ENCODE measurements at places on chromosomes 1 and 21.

DNA sequence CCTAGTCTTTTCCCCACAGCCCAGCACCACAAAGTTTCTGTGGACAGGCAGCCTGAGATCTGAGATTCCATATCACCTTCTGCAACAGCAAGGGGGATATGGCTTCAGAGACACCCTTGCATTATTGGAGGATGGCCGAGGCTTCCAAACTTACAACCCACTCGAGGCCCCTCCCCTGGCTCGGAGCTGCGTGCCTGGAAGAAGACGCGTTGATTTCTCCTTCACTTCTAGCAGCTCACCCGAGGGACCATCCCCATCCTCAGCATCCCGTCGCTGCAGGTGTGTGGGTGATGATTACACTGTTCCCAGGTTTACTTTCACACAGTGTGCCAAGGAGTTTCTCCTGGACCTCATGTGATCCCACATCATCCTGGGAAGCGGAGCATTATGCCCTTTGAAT, 277.9 kb downstream of the MATN1 start:
- DNase-seq = no peak

- DNase-seq = no peak
Observed at GRCh38 chr1:59359325-59359724, 62.4 kb downstream of the FGGY start.

DNA sequence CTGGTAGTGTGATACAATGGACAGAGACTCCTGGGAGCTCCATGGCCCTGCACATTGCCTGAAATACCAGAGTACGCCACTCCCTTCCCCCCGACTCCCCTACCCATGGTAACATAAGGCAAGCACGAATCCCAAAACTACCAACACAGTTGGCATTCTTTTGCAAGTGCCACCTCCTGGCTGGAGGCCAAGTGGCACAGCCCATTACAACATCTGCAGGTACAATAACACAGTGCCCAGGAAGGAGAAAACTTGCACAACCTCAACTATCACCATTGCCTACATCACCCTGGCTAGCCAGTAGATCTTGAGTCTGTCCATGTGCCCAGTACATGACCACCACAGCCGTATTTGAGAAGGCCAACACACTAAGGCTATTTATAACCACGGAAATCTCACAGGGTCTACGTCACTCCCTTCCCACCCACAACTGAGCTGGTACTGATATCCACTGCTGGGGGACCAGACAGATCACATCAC, 11.7 kb downstream of the ADAMTS1 start:
- no peak for DNase-seq

DNA sequence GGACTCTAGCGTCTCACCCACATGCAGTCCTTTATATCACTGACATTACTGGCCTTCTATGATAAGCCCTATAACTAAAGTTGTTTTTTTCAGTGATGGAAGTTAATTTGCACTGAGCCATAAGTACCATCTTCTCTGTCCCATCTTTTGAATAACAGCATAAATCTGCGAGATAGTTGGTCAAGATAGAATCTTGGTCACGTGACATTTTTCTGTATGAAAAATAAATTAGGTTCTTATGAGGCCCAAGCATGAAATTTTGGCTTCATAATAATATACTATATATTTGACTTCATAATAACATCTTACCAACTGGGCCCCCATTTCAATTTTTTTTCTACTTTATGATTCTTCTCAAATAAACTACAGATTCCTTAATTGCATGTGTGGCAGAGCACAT, 285.5 kb downstream of the KCNH1 start:
- no peak for DNase-seq

DNA sequence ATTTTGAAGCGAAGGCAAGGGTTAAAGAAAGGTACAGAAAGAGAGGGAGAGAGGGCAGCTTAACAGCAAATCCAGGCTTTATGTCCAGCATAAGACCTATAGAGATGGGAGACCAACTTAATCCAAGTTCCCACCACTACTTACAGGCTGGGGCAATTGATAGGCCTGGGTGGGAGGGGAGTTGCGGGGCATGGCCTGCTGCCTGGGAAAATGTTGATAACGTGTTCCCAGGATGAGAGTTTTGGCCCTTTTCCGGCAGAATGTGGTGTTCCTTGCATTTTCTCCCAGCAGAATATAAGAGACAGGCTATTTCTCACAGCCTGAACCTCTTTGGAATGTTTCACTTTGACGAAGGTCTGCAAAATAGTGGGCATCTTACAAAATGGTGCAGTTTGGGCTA, 34.9 kb upstream of the PLA2G5 start:
- no peak for DNase-seq

GRCh38 chr1:230464671-230465070, 38.5 kb upstream of the PGBD5 start:
- DNase-seq = no peak

DNA sequence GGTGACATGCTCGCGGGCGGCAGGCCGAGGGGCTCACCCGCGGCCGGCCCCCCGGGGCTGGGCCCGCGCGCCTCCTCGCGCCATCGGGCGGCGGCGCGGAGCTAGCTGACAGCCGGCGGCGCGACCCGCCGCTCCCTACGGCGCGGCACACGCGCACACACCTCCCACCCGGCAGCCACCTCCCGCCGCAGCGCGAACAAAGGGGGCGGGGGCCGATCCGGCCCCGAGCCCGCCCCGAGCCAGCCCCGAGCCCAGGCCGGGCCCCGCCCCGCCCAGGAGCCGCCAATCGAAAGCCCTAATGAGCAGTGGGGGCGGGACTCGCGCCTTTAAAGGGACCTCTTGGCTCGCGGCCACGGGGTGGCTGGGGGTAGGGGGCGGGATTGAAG, at the start of gene KIF21B:
Gene KIF21B, minus strand, starts transcription at position 198 of the 386 bp plus-strand sequence. CDS start 331 bp downstream, outside the sequence.
- peak; percentile 80 for DNase-seq

DNA sequence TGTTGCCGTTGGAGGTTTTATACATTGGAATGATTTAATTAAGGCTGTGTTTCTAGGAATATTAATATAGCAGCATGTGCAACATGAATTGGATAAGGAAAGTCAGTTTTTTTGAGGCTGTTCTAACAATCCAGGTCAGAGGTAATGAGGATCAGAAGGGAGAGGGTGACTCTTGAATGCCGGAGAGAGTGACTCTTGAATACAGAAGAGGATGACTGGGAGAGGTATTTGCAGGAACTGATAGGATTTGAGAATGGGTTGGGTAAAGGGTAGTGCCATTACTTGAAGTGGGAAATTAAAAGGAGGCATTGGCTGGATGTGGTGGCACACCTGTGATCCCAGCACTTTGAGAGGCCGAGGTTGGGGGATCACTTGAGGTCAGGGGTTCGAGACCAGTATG, 55.6 kb upstream of the MACF1 start:
- DNase-seq = no peak

DNA sequence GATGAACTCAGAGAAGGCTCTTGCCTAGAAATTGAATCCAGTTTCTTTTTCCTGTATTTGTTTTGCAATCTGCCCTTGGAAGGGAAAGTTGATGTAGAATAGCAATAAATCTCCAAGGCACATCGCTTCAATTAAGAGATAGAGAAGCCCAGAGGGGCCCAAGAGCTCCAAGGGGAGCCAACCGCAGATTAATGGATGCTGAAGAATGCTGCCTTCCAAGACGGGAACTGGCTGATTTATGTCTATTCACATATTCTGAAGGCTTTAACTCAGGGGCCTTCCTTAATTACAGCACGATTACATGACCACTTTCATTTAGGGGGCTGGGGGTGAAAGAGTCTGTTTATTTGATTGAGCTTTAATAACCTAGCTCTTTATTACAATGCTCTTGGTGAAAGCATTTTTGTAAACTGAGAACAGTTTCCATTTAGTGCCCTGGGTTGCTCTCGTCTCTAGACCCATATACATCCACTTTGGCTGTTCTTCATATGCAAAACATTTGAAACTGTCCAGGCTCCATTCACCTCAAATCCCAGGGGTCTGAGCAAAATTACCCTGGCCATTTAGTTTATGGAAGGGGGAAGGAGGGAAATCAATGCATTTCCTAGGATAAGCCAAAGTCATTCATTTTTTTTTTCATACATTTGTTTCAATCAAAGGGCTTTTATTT, 87.4 kb upstream of the CLDN14 start:
- DNase-seq = no peak

DNA sequence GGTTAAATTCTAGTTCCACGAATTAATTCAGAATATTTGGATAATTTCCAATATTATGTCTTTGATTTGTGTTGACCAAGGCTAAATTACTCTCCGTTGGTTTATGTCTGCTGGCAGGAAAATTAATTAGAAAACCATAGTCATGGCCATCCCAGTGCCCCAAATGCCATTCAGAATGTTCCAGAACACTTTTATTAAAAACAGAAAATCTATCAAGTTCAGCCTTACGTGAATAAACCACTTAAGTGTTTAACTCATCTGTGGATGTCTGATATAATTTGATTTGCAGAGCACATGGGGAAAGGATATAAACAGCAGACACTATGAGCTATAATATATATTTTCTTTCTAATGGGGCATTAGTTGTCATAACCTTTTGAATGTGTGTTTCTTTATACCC, 480.7 kb downstream of the MRPL39 start:
- no peak for DNase-seq

- peak; percentile 64 for DNase-seq
Observed at GRCh38 chr1:198681831-198682759, 43.3 kb downstream of the PTPRC start.

DNA sequence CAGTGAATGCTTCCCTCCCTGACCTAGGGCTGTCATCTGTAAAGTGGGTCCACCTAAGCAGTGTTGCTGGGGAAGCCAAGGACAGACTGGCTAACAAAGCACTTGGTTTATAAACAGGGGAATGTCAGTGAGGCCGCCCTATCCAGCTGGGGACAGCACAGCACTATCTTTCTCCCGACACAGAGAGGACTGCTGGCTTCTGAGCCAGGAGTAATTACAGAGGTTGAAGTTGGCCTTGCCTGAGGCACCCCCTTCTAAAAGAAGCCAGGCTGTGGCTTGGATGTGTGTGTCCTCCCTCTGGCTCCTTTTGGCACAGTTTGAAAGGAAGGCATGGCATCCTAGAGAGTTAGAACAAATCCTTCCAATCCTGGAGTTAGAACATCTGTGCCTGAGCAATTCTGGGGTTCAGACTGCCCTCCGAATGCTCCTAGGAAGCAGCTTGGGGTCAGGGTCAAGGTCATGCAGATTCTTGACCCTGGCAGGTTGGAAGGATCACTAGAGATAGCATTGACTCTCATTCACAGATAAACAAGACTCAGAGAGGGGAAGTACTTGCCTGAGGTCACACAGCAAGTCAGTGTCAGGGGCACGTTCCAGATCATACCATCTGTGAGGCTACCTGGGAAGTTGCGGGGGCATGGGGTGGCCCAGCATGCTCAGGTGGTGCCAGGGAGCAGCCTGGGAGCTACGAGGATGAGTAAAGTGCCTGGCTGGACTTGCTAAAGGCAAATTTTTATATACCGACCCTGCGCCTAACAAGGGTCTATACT, 1.3 kb upstream of the LDLRAP1 start:
- DNase-seq = no peak

GRCh38 chr21:19683492-19683891, 1279.9 kb upstream of the TMPRSS15 start:
- no peak for DNase-seq

DNA sequence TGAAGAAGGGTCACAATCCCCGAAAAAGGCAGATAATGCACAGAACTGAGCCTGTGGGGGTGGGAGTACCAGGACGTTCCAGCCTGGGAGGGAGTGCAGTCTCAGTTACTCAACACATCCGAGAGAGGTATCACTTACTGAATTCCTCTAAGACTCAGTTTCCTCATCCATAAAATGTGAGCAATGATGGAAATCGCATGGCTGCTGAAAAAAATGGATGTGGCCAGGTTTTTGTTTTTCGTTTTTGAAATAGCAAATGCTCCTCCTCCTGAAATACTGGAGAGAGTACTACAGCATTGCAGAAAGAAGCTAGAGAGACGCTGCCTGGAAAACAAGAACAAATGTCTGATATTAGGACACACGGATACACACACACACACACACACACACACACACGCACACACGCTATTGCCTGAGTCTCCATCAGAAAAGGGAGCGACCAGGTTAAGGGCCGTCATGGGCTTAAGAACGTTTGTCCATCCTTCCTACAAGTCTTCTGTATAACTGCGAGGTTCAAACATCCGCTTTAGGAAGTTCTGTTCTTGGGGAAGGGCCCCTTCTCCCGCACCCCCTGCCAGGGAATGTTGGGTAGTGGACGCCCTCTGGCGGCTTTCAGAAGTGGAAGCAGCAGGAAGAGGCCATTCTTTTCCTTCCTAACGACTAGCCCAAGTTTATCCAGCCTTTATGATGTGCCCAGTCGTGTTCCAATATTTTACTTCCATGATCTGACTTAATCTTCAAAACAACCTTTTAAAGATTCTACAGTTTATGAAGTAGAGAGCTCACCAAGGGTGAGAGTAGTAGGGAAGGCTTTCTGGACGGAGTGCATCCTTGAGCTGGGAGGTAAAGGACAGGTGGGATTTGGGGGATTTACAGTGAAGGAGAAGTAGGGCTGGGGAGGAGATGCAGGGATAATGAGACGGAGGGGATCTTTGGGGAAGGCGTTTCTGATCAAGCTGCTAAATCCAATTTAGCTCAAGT, 699 bp upstream of the NES start:
- no peak for DNase-seq

DNA sequence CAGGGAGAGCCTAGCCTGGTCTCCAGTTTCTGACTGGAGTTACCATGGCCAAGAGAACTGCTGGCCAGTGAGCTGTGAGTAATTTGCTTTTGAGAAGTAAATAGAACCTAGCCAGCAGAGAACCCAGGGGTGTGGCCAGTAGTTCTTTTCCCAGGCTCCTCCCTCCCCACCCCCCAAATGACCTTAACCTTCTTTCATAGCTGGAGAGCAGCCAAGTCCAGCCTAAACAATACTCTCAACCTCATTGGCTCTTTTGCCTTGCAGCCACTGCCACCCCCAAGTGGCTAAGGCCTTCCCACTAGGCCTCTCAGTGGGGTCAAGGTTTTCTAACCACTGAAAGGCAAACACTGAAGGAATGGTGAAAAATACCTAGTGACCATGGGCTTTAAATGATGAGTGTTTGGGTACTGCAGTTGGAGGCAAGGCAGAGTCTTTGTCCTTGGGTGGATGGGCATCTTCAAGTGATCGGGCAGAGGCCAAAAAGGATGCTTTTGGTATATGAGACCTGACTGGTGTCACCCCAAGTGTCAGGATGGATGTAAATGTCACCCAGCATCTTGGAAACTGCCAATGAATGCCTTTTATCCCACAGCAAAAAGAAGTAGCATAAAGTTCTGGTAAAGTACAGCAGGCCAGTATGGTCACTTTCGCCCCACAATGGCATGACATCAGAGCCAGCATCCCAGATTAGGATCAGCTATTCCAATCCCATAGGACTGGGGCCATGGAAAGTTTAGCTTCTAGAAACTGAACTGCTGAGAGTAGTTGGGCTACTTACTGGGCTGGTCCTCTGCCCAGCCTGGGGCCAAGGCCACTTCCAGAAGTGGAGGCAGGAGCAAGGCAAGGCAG, 3.5 kb upstream of the PIGV start:
- no peak for DNase-seq

DNA sequence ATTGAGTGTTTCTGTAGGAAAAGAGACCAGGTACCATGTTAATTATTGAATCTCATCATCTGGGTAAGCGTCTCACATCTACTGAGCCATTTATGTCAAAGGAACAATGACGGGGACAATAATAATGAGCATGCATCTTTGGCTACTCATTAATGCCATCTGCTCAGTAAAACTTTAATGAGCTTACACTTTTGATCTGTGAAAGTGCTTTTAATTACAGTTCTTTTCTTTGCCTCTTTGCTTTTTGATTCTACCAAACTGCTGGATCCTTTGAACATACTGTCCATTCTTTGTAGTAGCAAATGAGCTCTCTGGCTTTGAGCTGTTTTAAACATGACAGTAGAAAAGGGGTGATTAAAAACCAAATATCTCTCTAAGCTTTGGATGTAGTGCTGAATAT, 181.2 kb upstream of the IVNS1ABP start:
- no peak for DNase-seq
